ENCODE measurements at places on chromosomes 6 and 20. TPM values are rescaled to one million over a fixed set of nuclear protein-coding genes. Genes with fewer than 3 reads are reported as not detected.

DNA sequence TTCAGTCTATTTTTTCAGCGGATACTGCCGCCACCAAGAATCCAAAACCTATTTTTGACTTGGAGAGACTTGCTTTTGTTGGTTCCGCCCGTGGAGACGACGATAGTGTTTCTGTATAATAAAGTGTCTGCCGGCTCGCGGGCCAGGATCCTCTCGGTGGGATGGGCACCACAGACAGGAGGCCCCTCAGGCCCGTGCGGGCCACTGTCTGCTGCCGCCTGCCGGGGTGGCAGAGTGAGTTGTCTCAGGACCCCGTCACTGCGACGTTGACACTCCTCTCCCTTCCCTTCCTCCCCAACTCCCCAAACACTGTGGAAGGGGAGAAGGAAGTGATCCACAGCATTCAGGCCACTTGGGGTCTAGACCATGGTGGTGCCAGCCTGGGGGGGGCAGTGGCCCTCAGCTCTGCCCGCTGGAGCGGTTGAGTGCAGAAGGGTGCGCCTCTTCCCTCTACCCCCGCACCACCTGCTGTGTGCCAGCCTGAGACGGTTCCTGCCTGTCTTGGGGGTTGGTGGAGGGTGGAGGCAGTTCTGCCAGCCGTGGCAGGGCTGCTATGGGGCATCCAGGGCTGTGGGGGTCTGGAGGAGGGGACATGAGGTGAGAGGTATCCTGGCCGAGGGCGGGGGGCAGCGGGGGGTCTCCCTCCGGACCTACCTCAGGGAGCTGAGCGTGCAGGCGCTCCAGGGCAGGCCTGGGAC is 17.5 kb downstream of the RBM38 start:
- DNase-seq: no peak

DNA sequence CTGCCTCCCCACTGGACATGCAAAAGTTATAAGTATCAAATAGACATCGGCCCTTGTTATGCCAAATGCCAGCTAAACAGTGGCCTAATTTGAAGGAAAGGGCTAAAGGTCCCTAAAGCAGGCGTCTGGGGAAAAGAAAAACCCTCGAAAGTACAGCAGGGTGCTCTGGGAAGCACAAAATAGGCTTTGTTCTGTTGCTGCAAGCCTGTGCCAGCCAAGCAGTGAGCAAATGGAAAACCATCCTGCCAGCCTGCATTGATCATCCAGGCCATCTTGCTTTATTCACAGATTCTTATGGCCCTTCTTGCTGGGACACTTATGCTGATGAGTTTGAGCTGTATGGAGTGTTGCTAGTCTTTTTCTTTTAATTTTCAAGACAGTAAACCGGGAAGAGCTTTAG is 62.2 kb upstream of the PLEKHG1 start:
- no peak for DNase-seq

DNA sequence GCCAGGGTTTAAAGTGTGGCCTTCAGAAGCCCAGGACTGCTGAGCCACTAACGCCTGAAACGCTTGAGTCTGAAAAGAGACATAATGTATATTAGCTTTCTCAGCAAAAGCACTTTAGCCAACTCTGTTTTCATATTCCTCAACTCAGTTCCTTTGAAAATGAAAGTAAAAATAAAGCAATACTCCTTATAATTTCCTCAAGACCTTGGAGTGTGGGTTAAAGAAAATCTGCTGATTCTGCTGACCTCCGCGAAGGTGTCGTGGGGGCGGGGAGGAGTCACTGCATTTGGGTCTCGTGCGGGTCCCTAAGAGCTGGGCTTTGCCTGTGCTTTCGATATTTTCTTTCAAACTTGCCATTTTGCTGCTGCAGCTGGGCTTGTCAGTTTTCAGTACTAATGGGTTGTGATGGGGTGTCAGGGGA is 142.2 kb upstream of the ARID1B start:
- DNase-seq: no peak

DNA sequence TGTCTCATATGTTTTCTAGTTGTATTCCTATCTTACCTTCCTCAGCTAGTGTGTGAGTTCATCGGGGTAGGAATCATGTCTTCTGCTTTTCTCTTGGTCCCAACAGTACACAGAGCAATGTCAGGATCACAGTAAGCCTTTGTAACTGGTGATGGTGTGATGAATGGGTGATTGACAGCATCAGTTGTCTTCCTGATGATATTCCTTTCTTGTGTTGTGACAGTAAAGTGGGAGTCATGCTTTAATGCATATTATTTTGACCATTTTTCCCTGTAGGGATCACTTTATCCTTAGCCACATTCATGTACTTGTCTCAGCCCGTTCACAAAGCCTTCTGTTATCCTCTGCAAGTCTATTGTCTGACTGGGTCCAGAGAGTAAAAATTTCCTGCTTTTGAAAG is 501.7 kb downstream of the UTRN start:
- no peak for DNase-seq

DNA sequence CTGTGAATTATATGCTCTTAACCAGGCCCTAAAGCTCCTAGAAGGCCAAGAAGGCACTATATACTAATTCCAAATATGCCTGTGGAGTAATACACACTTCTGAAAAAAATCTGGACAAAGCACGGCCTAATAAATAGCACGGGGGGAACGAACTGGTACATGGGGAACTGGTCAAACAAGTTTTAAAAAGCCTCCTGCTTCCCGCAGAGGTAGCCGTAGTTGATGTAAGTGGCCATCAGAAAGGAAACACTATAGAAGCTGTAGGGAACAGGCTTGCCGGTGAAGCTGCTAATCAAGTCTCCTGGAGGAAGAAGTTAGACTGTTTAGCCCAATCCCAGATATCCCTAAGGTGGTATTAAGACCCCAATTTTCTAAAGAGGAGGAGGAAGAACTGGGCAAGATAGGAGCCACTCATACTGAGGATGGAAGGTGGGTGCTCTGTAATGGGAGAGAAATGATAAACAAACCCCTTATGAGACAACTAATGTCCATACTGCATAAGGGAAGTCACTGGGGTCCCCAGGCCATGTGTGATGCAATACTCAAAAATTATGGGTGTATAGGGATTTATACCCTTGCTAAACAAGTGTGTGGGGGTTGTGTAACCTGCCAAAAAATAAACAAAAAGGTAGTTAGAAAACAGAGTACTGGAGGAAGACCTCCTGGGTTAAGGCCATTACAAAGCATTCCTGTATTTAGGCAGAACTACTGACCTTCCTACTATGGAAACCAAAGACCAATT is 27.1 kb upstream of the ZNF318 start:
- DNase-seq: no peak

GRCh38 chr20:11502061-11502460 is 415.6 kb upstream of the BTBD3 start:
- no peak for DNase-seq

DNA sequence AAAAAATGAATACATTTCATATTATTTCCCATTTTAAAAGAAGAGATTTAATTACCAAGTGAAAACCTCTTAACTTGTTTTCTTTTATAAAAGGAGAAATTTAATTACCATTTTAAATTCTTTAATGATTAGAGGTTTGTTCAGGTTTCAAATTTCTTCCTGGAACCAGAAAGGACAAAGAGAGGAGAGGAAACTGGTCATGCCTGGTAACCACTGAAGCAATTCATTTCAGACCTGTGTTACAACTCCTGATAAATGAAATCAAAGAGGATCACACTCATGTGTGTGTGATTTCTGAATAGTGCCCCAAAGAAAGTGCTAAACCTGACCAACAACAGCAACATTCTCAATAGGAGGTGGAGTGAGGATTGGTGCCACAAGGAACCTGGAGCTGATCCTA is 12.6 kb upstream of the SLPI start:
- no peak for DNase-seq

GRCh38 chr6:32589596-32590449 is at the start of gene HLA-DRB1:
HLA-DRB1 (minus strand) TSS chr6:32589848; CDS start chr6:32589742, 106 bp downstream.
- DNase-seq: no peak

- DNase-seq: no peak
These were observed 70.1 kb downstream of the SLX4IP start for GRCh38 chr20:10504994-10505730.

- DNase-seq: no peak
These were observed 33.6 kb downstream of the FAM209B start for GRCh38 chr20:56566621-56567020.

GRCh38 chr6:125245109-125245508 is 56.7 kb downstream of the HDDC2 start:
- DNase-seq: no peak

DNA sequence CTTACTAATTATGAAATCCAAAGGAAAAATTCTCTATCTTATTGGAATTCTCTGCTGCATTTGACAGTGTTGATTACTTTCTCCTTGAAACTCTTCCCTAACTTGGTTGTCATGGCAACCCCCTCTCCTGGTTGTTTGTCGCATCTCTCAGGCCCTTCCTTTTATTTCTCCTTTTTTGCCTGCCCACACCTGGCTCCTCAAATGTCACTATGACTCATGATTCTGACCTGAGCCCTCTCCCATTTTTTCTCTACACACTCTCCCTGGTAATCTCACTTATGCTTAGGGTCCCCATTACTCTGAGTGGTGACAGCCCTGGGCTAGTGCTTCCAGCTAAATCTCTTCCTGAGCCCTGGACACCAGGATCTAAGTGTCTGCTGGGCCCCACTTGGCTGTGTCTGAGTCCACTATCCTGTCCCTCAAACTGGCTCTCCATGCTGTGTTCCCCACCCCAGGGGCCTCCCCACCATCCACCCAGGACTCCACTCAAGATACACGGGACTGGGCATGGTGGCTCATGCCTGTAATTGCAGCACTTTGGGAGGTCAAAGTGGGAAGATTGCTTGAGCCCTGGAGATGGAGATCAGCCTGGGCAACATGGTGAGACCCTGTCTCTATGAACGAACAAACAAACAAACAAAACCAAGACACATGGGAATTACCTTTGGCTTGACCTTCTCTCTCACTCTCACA is 16.5 kb upstream of the NNAT start:
- no peak for DNase-seq

- DNase-seq: no peak
These were observed 18.6 kb downstream of the FARS2 start for GRCh38 chr6:5279891-5280338.

SIRPB1 gene
- 0.77 TPM for total RNA-seq

F13A1 gene
- total RNA-seq: 0.39 TPM

RIPOR2 gene
- 2.9 TPM for total RNA-seq

SMLR1 gene
- not detected for total RNA-seq

SIRPG gene
- not detected for total RNA-seq

FKBP1A gene
- total RNA-seq: 176 TPM

OLIG3 gene
- 0.14 TPM for total RNA-seq

OVOL2 gene
- total RNA-seq: not detected

BMP5 gene
- total RNA-seq: 2.4 TPM

GPSM3 gene
- total RNA-seq: 8.0 TPM

SERINC3 gene
- 31.1 TPM for total RNA-seq
